Stimulated activated CD4-positive, alpha-beta T cell treated with anti-CD3 and anti-CD28 coated beads, TNF-alpha, amount 100 ng/mL, for 4 hours (primary cell): ENCODE measurements at places on chromosomes 5 and 9.

DNA sequence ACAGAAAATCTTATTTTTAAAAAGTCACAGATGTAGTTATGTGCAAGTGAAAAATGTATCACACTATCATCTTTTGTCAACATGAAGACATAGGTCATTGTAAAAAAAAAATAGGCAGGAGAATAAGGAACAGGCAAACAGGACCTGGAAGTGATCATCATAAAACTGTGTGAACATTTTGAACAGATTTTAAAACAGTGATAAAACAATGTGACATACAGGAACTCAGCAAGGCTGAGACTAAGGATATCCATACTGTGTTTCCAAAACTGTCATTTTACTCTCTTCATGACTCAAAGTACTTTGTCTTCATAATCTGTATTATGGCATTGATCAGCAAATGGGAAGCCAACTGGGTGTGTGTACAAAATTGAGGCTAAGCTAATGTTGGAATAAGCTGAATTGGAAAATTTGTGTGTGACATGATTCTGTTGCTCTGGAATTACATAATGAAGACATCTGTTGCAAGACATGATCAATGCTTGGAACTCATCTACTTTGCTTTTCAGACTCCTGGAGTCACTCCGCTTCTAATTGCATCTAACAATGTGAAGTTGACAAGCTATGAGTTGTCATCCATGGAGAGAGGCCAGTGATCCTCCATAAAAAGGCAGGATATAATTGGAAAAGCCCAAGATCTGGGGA lies 978.7 kb upstream of the NUDT12 start:
- DNase-seq: no peak

DNA sequence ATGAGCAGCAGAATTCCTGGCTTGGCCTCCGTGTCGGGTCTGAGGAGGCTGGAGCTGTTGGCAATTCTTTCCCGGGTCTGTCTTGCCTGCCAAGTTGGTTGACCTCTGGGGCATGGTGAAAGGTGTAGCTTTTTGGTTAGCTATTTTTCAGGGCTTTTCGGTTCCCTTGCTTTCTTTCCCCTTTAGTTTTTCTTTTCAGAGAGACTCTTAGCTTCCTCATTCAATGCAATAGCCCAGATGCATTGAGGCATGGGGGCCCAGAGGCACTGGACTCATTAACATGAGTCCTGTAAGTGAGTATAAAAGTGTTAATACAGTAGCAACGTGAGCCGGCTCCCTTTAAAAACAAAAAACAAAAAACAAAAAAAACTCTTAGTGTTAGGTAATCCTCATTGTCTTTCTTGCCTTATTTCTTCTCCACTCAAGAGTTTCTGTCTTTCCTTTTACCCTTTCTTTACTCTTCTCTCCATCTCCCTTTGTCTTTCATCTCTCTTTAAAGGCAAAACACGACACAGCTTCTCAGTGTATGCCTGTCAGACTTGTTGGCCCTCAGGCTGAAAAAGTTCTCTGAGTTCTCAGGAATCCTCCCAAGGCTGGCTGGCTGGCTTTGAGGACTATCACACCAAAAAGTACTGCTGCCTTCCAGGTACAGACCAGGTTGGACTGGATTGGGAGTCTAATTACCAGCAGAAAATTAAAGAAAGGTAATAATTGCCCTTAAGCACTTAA lies 289.9 kb upstream of the TUT7 start:
- no peak for DNase-seq

DNA sequence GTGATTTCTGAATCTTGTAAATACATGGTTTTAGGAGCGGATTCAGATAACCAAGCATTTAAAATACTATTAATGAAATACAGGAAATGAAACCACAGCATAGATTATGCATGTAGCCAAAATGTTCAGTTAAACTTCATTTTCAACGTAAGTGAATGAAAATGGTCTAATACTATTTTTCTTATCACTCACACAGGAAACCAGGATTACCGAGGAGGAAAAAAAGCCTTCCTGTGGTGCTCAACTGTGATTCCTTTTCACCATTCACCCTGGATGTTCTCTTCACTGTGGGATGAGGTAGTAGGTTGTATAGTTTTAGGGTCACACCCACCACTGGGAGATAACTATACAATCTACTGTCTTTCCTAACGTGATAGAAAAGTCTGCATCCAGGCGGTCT lies 83.4 kb upstream of the ZNF169 start:
- DNase-seq: no peak

- no peak for DNase-seq
Measured at GRCh38 chr5:157959370-157959769, 100.4 kb upstream of the CLINT1 start.

- no peak for DNase-seq
Measured at GRCh38 chr9:15304632-15305031, 2.4 kb downstream of the TTC39B start.

GRCh38 chr5:177452688-177453638 lies 6.3 kb downstream of the PRR7 start:
- no peak for DNase-seq

- no peak for DNase-seq
Measured at GRCh38 chr9:106964329-106964728, 101.4 kb downstream of the ZNF462 start.

DNA sequence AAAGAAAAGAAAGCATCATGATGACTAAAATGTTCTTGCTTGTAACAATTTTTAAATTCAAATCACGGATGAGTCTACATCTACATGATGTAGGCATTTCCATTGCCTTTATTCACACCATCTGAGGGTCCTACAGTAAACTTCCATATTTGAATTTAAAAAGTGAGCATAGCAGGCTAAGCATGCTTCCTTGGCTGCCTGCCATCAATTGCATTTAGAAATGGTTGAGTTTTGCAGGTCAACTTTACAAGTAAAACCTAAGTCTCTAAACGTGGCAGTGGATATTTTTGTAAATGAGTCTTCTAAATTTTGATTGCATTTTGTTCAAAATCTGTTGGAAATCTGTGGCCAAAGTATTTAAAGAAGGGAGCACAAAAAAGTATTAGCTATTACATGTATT lies 136.5 kb upstream of the PTCH1 start:
- DNase-seq: no peak

- DNase-seq: no peak
Measured at GRCh38 chr5:7837403-7837802, 13.5 kb downstream of the CFAP90 start.

- DNase-seq: no peak
Measured at GRCh38 chr5:157328277-157328912, 62.5 kb downstream of the CYFIP2 start.

GRCh38 chr9:110049699-110050450 lies 158.1 kb downstream of the C9orf152 start:
- no peak for DNase-seq

- DNase-seq: no peak
Measured at GRCh38 chr9:75200892-75201470, 112.7 kb downstream of the OSTF1 start.
